Memory B cell (primary cell): ENCODE measurements at places on chromosomes 1 and 21.

DNA sequence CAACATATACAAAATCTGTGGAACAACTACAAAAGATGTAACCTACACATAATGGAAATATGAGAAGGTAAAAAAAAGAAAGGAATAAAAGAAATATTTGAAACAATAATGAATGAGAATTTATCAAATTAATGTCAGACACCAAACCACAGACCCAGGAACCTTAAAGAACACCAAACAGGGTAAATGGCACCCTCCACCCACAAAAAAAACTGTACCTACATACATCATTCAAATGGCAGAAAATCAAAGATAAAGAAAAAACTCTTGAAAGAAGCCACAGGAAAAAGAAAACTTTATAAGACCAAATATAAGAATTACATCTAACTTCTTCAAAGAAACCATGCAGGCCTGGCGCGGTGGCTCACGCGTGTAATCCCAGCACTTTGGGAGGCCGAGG, 54.0 kb downstream of the IL12RB2 start:
- H3K27me3 ChIP-seq: no peaks in the 10 kb centered on the region
- H3K4me1 ChIP-seq: no peaks in the 10 kb centered on the region
- DNase-seq: no peak
- no peak overlapping the region for H3K4me3 ChIP-seq

- H3K4me3 ChIP-seq: no peak overlapping the region
- peaks cover 32% of the 10 kb centered on the region for H3K27me3 ChIP-seq
- peaks cover 1% of the 10 kb centered on the region for H3K36me3 ChIP-seq
These were observed 1.3 kb upstream of the KRTAP10-12 start for GRCh38 chr21:44695641-44696040.

- no peaks in the 10 kb centered on the region for H3K27me3 ChIP-seq
- H3K4me1 ChIP-seq: peaks cover 40% of the 10 kb centered on the region
- H3K27ac ChIP-seq: peak overlapping the region; percentile 96
These were observed 1.7 kb downstream of the CDC14A start for GRCh38 chr1:100353988-100354387.

- no peaks in the 10 kb centered on the region for H3K27me3 ChIP-seq
- H3K36me3 ChIP-seq: no peaks in the 10 kb centered on the region
- H3K27ac ChIP-seq: no peak overlapping the region
- DNase-seq: peak; percentile 26
- peak overlapping the region; percentile 95 for H3K4me3 ChIP-seq
- H3K4me1 ChIP-seq: peaks cover 27% of the 10 kb centered on the region
These were observed 2.4 kb downstream of the PLPP3 start for GRCh38 chr1:56576880-56577405.

DNA sequence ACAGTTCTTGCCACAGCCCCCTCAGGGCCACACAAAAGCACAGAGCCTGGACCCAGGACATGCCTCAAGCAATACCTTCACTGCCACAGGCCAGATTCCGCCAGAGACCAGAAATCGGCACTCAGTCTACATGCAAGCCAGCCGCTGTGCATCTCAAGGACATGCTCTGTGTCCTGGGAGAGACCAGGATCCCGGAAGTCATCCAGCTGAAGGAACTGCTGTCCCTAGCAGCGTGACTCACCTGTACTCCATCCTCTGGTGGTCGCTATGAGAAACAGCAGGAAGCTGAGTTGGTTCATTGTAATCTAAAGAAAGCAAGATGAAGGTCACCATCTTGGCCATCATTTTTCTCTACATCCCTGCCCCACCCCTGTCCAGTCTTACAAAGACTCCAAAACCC, 401 bp downstream of the ITLN1 start:
- DNase-seq: no peak
- peaks cover 2% of the 10 kb centered on the region for H3K36me3 ChIP-seq
- no peaks in the 10 kb centered on the region for H3K4me1 ChIP-seq
- H3K27ac ChIP-seq: no peak overlapping the region
- H3K27me3 ChIP-seq: peaks cover 2% of the 10 kb centered on the region
- H3K4me3 ChIP-seq: no peak overlapping the region
